ENCODE measurements at places on chromosomes 3 and 15. TPM values are rescaled to one million over a fixed set of nuclear protein-coding genes. Genes with fewer than 3 reads are reported as not detected.

DNA sequence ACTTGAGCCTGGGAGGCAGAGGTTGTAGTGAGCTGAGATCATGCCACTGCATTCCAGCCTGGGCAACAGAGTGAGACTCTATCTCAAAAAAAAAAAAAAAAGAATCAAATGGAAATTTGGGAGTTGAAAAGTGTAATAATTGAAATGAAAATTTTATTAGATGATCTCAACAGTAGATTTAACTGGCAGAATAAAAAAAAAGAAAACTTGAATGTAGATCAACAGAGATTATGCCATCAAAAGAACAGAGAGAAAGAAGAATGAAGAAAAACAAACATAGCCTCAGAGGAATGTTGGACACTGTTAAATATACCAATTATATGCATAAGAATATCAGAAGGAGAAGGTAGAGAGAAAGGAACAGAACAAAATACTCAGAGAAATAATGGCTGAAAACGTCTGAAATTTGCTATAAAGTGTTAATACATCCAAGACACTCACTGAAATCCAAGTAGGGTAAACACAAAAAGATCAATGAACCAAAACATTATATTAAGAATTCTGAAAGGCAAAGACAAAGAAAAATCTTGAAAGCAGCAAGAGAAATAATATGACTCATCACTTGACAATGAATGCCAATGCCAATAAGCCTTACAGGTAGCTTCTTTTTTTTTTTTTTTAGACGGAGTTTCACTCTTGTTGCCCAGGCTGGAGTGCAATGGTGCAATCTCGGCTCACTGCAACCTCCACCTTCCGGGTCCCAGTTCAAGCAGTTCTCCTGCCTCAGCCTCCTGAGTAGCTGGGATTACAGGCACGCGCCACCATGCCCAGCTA is 14.6 kb upstream of the ELP6 start:
- peak; percentile 42 for DNase-seq

The FOXL2NB gene
- 1.4 TPM for total RNA-seq

The AADAC gene
- total RNA-seq: not detected

The PCOLCE2 gene
- total RNA-seq: 70.4 TPM

The FBXW12 gene
- not detected for total RNA-seq

GRCh38 chr15:83477808-83478537 is 30.8 kb downstream of the SH3GL3 start:
- no peak for DNase-seq

The C2CD4B gene
- not detected for total RNA-seq

The GOLGA8R gene
- total RNA-seq: 0.90 TPM

GRCh38 chr3:10638466-10638865 is 133.1 kb upstream of the ATP2B2 start:
- no peak for DNase-seq

DNA sequence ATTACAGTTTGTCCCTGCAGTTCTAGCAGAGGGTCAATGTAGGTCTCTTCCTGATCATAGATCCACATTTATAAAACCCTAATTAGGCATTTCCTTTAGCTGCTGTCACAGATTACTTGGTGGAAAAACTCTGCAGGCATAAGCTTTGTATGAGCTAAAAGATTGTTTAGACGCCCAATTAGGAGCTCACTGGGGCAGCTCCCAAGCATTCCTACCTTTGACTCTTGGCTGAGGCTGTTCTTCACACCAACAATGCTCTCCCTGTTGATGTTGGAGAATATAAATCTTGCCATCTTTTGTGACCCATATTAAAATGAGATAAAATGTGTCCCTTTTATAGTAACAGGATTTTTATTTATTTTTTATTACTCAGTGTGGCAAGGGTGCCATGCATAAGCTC is 148.3 kb upstream of the TRIM42 start:
- no peak for DNase-seq

The SLC51B gene
- not detected for total RNA-seq

- peak; percentile 55 for DNase-seq
Measured at GRCh38 chr3:115217678-115218451, 70.8 kb upstream of the ZBTB20 start.

The ENTPD3 gene
- total RNA-seq: not detected

- DNase-seq: no peak
Measured at GRCh38 chr15:47757331-47757730, 40.0 kb downstream of the SEMA6D start.

The TGFBR2 gene
- 44.5 TPM for total RNA-seq

- no peak for DNase-seq
Measured at GRCh38 chr15:52397118-52397517, 101.5 kb upstream of the MYO5C start.

DNA sequence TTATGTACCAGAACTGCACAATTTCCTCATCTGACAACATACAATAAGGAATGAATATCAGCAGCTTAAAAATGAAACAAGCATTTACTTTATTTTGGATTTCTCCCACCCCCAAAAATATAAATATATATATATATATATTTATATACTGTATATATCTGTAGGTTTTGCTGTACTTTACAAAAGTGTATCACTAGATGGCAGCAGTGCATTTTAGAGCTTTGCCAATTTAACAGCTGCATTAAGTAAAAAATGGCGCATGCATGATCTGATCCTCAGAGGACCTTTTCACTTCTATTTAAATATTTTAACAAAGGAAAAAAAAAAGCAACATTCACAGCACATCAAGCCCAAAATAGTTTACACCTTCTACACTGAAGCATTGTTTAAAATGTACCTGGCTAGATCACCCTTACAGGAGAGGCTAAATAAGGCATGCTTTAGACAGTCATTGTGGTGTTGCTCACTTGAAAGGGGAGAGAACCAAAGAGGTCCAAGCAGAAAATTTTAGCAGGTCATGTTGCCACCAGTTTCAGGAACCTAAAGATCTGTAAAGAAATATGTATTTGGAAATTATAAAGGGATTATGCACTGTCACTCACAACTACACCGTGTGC is 72.6 kb downstream of the NPTN start:
- DNase-seq: peak; percentile 20

- no peak for DNase-seq
Measured at GRCh38 chr3:22228705-22229104, 477.7 kb upstream of the ZNF385D start.

DNA sequence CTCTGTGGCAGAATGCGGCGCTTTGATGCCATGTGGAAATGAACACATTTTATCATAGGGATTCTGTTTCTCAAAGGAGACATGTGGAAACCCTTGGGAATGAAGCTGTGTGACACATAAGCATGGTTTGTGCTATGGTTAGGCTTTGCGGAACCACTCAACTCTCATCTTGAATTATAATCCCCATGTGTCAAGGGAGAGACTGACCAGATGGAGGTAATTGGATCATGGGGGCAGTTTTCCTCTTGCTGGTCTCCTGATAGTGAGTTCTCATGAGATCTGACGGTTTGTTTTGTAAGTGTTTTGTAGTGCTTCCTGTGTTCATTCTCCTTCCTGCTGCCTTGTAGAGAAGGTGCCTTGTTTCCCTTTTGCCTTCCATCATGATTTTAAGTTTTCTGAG is 1109.2 kb upstream of the ALCAM start:
- no peak for DNase-seq

DNA sequence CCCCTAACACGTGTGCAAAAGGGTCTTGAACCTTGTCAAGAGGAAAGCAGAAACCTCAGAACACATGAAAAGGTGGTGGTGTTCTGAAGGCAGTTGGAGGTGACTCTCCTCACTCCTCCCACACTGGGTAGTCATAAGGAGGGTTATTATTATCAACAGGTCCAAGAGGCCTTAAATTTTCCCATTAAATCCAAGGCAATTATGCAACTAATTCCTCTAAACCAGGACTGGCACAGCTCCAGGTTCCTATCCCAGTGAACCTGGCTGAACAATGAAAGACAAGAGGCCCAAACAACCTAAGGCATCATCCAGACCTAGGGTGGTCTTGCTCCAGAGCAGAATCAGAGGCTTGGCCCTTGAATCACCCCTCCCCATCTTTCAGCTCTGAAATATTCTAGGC is 15.0 kb downstream of the MYLK start:
- DNase-seq: no peak

- peak; percentile 77 for DNase-seq
Measured at GRCh38 chr3:196654735-196655090, 15.2 kb downstream of the NRROS start.

- no peak for DNase-seq
Measured at GRCh38 chr3:113668015-113668414, 28.4 kb downstream of the USF3 start.

The MSL2 gene
- 8.8 TPM for total RNA-seq

The GHSR gene
- total RNA-seq: not detected

The FANCD2OS gene
- total RNA-seq: not detected

DNA sequence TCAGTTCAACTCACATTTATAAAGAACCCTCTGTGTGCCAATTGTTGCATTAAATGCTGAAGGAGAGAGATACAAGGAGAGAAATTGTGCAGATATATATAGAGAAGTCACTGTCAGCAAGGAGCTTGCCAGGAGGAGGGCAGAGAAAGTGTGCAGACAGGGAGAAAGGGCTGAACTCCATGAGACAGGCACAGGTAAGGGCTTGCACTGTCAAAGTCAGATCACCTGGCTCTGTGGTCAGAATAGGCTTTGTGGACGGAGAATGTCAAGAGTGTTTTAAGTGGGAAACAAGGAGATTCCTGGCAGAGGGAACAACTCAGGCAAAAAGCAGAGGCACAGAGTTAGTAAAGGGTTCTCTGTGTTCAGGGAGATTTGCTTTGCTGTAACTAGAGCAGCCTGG is 303.0 kb upstream of the TPRG1 start:
- no peak for DNase-seq

GRCh38 chr15:90529371-90530249 is at the start of gene CRTC3:
CRTC3 (plus strand) TSS chr15:90529923; CDS start chr15:90530072, 149 bp downstream.
- peak; percentile 67 for DNase-seq

The RARRES1 gene
- not detected for total RNA-seq

DNA sequence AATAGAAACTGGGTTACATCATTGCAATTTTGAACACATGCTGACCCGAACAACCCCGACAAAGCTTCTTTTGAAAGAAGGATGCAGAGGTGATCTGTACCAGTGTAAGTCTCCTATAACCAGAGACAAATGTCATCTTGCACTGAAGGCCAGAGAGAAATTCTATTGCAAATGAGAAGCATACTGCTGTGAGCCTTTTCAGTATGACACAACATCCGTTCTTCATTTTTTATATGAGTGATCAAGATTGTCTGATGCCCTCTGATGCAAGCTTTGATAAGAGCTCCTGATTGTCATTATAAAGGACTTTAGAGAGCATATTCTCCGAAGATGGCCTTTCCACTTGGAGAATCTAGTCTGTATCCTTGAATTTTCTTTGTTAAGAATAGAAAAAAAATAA is 36.9 kb downstream of the PCOLCE2 start:
- DNase-seq: no peak

GRCh38 chr15:89330119-89330518 is 4.5 kb downstream of the POLG start:
- DNase-seq: no peak

The CEP97 gene
- 6.1 TPM for total RNA-seq
